ENCODE measurements at places on chromosomes 2 and 18.

GRCh38 chr2:160473468-160474318, 19.9 kb downstream of the RBMS1 start:
- no peak for DNase-seq

- DNase-seq, result no peak
These were observed 184.2 kb upstream of the SP5 start for GRCh38 chr2:170530803-170531564.

DNA sequence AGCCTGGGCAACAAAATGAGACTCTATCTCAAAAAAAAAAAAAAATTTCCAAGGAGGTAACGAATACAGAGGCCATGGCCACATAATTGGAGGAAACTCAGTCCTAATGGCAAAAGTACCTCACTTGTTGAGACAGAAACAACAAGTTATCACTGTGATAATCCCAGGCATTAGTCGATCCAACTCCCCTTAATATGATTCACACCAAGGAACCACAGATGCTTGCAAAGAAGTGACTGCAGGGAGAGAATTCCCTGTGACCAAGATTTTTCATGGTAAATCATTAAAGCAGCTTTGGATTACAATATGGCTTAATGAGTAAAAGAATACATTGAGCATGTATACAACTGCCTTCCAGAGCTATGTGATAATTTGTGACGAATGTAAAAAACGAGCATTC, 80.4 kb upstream of the RNU4ATAC start:
- no peak for DNase-seq

- DNase-seq, result no peak
These were observed 217.1 kb downstream of the SETBP1 start for GRCh38 chr18:44897816-44898215.

DNA sequence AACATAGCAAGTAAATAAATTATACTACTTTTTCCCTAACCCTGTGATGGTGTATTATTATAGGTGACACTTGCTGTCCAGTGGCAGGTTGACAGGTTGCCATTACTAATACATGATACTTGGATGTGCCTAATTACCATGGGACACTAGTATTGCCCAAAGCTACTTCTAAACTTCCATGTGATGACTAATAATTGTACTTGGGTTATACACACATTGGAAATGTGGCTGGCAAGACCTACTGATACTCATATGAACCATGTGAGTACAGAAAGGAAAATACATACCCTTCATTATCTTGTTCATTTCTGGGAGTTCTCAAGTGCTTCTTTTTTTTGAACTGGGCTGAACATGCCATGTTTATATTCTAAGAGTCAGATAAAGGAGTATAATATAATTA, 156.4 kb downstream of the IKZF2 start:
- DNase-seq, result no peak

DNA sequence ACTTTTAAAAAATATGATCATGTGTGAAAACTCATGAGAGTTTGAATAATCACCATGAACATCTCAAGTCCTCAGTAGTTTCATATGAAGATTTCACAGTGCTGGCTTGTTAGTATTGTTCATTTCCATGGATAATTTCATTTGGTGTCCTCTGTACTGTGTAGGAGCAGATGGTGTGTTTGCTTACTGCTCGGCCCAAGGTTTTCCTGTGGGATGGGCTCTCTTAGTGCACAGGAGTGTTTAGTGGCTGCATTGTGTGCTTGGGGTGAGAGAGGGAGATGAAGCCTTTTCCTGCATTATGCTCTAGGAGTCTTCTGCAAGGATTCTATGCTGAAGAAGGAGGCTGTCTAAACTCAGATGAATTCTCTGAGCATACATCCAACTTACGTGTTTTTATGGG, 270.6 kb downstream of the SOCS6 start:
- no peak for DNase-seq

DNA sequence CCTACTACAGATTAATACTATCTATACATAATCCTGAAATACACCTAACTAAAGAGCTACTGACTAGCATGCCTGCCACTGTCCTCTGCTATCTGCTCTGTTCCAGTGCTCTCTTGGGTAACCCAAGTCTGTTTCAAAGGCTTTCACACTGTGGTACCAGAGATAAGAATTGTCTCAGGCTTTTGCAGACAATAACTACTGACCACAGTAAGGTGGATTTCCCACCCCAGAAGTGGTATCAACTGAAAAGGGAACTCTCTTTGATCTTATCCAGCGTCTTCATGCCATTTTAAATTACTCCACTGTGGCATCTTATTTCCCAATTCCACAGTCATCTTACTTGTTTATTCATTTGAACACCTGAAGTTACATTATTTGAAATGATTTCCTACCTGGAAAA, 190.2 kb downstream of the IKZF2 start:
- no peak for DNase-seq

DNA sequence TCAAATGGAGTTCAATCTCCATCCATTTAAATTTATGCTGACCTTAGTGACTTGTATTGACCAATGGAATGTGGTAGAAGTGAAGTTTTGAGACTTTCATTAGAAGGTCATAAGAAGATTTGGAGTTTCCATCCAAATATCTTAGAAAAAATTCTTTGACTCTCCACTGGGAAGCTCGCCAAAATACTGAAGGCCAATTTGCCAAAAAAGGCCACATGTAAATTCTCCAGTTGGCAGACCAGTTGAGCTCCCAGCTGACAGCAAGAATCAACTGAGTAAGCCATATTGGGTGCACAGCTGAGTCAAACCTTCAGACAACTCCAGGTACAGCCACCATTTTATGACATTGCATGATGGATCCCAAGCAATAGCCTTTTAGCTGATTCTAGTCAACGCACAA, 228.3 kb upstream of the SETBP1 start:
- DNase-seq, result no peak

DNA sequence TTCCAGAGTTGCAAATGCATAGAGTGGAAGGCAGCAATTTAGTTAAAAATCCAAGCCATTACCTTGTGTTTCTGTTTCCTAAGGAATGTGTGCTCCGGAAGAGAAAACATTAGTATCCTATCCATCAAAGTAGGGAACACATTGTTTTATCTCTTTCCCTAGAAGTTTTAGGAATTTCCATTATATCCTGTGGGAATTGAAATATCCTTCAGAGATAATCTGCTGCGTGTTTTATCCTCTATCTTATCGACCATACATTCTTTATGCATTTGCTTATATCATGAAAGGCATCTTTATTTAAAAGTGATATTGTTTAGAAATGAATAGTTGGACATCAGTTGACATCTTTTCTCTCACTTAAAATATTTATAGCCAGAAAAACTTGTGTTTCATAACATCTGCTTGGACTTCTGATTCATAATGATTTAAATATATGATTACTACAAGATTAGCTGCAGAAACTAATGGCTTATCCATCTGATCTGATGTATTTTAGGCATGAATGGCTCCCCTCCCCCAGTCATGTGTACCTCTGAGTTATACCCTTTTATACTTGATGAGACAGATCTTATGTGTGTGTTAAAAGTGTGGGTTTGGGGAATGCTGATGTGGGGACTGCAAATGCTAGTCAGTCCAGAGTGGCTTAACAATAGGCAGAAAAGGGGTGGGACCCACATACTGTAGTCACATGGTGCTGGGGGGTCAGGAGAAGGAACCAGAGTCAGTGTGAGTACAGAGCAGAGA, 136.2 kb upstream of the ARHGAP28 start:
- DNase-seq, result no peak

DNA sequence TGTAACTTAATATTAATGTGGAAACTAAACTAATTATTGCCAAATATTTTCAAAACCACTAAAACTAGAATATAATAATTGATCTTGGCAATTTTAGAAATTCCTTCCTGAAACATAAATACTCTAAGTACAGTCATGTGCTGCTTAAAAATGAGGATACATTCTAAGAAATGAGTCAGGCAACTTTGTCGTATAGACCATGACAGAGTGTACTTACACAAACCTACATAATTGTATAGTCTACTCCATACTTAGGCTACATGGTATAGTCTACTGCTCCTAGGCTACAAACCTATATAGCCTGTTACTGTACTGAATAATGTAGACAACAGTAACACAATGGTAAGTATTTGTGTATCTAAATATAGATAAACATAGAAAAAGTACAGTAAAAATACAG, 27.6 kb downstream of the FEZ2 start:
- no peak for DNase-seq

GRCh38 chr2:35510636-35511035, 844.9 kb upstream of the CRIM1 start:
- no peak for DNase-seq

- no peak for DNase-seq
These were observed 34.7 kb downstream of the TPO start for GRCh38 chr2:1448009-1448408.

DNA sequence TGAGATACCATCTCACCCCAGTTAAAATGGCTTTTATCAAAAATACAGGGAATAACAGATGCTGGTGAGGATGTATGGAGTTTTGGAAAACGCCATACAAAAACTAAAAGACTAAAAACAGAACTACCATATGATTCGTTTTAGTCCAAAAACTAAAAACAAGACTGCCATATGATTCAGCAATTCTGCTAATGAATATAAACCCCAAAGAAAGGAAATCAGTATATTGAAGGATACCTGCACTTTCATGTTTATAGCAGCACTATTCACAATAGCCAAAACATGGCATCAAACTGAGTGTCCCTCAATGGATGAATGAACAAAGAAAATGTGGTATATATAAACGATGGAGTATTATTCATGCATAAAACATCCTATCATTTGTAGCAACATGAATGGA, 224.4 kb upstream of the MC4R start:
- DNase-seq, result no peak

DNA sequence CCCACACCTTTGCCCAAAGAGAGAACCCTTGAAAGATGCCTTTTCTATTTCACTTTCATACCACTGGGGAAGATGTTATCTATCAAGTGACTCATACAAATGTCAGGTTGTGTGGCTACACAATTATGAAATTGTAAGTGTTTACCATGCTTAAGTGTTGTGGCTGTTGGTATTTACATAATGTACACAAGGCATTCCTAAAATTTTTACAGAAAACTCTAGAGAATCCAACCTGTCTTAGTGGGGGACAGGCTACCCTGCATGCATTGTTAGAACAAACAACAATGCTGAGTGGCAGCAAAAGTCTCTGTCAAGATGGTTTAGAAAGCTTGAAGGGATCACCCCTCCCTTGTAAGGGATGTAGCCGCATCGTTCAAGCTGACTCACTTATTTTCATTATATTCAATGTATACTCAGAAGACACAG, 5.5 kb upstream of the MGAT4A start:
- DNase-seq, result no peak

- DNase-seq, result no peak
These were observed 2.3 kb downstream of the ARL4C start for GRCh38 chr2:234494361-234495250.

- no peak for DNase-seq
These were observed 27.5 kb downstream of the SP100 start for GRCh38 chr2:230443541-230443940.

DNA sequence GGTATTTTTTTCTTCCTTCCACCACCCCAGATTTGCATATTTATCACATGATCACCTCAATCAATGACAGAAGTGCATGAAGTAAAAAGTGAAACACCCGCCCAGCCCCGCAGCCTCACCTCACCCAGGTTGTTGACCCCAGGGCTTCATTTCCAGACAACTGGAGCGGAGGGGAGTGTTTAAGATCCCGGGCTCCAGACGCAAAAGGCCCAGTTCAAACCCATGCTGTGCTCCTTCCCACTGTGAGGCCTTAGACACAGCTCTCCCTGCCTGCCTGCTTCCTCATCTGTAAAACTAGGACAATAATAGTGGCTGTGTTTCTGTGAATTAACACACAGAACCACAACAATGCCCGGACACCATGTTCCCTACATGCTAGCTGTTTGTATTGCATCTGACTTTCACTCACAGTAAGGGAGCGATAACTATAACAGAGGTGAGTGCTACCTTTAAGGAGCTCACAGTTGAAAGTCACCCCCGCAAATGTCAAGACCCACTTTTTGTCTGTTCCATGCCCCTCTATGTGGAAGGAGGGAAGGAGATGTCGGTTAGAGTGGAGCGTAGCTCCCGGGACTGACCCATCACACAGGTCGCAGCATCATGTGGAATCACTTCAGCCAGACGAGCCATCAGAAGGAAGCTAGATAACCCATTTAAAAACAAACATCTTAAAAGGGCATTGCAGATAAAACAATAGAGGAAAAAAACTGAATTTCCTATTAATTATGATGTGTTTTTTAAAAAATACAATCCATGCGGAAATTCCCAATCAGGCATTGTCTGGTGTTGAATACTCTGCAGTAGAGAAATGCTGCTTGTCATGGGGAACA, 77.5 kb upstream of the DAPL1 start:
- no peak for DNase-seq

GRCh38 chr2:229376866-229377265, 105.8 kb upstream of the PID1 start:
- no peak for DNase-seq
